ENCODE measurements at places on chromosomes 12 and 14.
A peak's percentile ranks its signal among the peaks of the same experiment; 100 is the strongest.

- no peak for DNase-seq
Observed at GRCh38 chr14:86858031-86858430, 1135.0 kb downstream of the GALC start.

GRCh38 chr12:60251091-60251490 is 655.3 kb downstream of the SLC16A7 start:
- no peak for DNase-seq

DNA sequence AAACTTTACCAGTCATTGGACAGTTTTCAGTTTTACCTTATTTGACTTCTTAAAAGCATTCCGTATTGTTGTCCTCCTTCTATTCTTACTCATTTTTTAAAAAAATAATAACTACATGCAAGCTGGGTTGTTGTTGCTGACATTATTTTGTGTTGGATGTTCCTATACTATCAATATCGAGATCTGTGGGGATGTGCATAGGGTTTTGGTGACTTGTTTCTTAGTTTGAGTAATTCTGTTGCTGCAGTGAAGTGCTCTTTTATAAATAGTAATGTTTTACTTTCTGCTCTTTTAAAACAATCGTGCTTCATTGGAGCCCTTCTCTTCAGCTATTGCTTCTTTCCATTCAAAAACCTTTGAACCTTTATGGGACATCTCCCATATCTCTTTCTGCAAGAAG is 79.4 kb downstream of the METTL25 start:
- no peak for DNase-seq

DNA sequence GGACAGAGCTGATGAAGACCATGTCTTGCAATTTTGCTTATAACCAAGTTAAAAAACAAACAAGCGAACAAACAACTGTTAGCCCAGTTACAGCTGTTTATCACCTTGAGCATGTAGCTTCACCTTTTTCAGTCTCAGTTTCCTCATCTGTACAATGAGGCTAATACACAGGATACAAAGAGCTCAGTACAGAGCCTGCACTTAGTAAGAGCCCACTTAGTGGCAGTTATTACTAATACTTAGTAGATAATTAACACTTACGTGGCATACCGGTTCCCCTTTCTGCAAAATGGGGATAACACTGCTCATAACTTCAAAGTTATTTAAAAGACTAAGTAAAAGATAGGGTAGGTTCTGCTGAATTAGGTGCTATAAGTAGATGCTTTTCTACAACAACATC is 228.0 kb downstream of the MON2 start:
- no peak for DNase-seq

- DNase-seq, result peak; percentile 36
Observed at GRCh38 chr12:66596199-66596598, 82.7 kb downstream of the GRIP1 start.

DNA sequence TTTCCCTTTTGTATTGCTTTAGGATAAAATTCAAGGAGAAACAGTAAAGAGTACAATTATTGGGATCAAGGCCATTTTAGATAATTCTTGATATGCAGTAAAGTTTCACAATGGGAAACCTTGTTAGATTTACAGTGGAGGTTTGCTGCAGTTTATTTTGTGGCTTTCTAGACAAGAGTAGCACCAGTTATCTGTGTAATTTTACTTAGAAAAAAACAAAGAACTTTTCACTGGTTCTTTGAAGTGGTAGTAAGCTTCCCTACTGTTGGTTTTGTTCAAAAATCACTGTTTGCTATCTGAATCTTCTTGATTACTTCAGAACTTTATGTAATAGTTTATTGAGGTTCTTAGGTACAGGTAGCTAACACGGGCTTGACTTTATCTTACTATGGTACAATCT is 42.0 kb downstream of the ADIPOR2 start:
- DNase-seq, result no peak

All from DMS53 (cell line).